ENCODE measurements at places on chromosomes 1 and 21.

- no peak for DNase-seq
Measured at GRCh38 chr1:178552856-178553255, 39.9 kb downstream of the TEX35 start.

- no peak for DNase-seq
Measured at GRCh38 chr1:219537223-219537631, 75.7 kb downstream of the ZC3H11B start.

DNA sequence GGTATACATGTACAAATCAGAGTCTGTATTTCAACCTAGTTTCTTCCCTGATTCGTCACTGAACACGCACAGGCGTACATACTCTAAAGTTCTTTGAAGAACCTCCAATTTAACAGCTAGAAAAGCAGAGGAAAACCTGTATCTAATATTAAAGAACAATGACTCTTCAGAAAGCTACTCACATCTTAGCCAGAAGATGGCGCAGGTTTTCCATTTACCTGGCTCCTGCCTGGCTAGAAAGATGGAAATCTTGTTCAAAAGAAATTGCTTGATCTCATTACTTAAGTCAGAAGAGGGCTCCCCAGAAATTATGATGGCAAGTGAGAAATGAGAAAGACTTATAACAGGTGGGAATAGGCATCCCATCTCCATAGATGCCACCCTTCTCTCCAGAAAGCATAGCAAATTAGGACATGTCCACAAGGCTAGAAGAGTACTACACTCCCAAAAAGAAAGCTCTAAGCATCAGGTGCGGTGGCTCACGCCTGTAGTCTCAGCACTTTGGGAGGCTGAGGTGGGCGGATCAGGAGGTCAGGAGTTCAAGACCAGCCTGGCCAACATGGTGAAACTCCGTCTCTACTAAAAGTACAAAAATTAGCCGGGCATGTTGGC is 19.0 kb upstream of the L1TD1 start:
- peak; percentile 66 for DNase-seq

- no peak for DNase-seq
Measured at GRCh38 chr1:161179698-161180097, 2.4 kb upstream of the B4GALT3 start.

- no peak for DNase-seq
Measured at GRCh38 chr1:110718452-110718851, 43.7 kb upstream of the KCNA3 start.

DNA sequence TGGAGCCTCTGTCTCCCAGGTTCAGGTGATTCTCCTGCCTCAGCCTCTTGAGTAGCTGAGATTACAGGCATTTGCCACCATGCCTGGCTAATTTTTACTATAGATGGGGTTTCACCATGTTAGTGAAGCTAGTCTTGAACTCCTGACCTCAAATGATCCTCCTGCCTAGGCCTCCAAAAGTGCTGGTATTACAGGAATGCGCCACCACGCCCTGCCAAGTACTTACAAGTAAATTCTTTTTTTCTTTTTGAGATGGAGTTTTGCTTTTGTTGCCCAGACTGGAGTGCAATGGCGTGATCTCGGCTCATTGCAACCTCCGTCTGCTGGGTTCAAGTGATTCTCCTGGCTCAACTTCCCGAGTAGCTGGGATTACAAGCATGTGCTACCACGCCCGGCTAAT is 42.5 kb downstream of the RPRD2 start:
- no peak for DNase-seq

- no peak for DNase-seq
Measured at GRCh38 chr1:246875041-246876026, 56.4 kb downstream of the AHCTF1 start.

GRCh38 chr1:244865028-244865371 is 657 bp upstream of the HNRNPU start:
- DNase-seq, result no peak

DNA sequence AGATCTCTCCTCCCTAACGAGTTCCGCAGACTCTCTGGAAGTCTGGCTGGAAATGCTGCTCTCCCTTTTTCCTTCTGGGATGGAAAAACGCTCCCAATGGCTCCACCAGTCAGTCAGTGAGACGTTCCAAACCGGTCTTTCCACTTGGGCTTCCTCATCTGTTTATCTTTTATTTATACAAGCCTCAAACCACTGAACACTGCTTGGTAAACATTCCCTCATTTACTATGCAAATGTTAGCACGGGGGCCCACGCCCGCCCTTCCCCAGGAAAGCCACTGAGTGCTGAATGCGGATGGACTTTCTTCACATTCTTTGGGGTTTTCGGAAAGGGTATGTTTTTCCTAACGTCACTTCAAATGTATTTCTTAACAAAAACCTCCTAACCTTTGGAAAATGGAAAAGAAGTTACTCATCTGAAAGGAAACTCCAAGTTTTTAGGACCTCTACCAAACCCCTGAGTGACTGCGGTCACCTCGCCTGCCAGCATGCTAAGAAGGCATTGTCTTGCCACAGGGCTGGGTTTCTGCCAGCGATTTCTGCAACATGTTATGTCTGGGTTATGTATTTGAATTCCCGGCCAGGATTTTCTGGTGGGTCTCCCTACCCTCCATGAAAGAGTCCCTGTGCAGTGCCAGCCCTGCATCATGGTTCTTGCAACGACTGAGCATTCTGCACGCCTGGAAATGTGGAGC is 14.0 kb upstream of the UMODL1 start:
- DNase-seq, result no peak

DNA sequence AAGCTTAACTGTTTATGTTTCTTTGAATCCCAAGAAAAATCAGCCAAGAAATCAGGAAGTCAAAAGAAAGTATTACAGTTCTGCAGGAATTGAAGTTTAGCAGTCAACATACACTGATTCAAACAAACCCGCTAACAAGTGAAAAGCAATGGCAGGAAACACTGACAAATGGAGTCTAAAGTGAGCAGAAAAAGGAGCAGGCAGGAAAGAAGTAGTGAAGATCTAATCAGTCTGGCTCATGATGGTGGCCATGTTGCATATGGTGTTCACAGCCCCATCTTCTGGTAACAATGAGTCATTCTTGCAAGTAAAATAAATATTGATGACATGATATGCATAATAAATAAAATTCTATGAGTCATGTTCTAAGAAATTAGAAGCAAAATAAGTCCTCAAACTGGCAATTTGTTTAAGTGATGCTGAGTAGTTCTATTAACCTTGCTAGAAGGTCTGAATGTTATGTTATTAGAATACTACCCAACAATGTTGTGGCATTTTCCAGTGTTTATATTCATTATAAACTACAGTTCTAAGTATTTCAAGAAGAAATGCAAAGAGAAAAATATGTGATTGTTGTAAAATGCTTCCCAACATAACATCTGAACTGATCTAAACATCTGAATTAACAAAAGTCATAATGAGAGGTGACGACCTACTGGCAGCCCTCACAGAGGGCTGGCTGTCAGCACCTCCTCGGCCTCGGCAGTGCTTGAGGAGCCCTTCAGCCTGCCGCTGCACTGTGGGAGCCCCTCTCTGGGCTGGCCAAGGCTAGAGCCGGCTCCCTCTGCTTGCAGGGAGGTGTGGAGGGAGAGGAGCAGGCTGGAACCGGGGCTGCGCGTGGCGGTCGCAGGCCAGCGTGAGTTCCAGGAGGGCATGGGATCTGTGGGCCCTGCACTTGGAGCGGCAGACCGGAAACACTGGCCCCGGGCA is 5.7 kb upstream of the ACBD6 start:
- no peak for DNase-seq

- no peak for DNase-seq
Measured at GRCh38 chr1:50620680-50621329, 197.6 kb upstream of the DMRTA2 start.

- no peak for DNase-seq
Measured at GRCh38 chr21:32484706-32485380, 72.3 kb downstream of the EVA1C start.

GRCh38 chr1:206816390-206817287 is 44.3 kb upstream of the IL10 start:
- no peak for DNase-seq

DNA sequence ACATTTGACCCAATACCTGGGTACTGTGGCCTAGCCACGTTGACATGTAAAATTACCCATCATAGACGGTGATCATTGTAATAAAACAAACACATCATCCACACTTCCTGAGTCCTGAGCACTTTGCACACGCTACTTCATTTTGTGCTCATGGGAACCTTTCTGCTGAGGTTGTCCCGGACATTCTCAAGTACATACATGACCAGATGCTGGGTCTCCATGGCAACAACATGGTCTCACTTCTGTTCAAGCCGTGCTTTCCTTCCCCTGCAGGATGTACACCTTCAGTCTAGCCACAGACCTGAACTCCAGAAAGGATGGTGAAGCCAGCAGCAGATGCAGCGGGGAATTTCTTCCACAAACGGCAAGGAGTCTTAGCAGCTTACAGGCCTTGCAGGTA is 22.7 kb downstream of the UBASH3A start:
- DNase-seq, result no peak

DNA sequence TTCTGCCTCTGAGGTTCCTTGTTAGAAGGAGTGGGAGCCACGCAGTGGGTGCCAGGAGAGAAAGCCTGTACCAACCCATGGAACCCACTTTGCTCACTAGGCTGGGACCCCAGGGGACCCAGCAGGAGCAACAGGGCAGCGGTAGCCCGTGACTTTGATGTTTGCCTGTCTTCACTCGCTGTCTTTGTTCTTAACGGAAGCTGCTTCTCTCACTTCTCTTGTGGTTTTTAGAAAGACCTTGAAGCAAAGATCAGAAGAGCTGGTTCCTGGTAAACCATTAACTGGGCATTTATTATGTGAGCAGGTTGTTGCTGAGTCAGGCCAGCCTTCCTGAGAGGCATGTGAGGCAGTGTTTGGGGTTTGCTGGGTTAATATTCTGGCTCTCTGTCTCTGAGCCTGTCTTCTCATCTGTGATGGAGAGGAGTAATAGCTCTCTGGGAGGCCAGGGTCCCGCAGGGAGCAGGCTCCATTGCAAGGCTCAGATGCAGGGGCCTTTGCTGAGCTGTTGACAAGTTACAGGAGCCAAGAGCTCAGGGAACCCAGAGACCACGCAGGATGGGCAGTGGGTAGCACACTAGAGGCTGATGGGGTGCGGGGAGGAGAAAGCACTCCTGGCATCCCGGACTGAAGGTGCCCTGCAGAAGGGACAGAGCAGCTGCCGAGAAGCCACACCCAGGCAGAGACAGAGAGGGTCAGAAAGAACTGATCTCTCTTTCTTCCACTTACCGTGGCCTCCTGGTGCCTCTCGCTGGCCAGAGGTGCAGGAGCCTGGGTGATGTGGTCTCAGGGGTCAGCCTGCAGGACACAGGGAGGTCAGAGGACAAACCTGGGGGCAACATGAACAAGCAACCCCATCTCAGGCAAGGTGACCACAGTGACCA is 367.5 kb upstream of the C1orf174 start:
- no peak for DNase-seq

GRCh38 chr1:226654046-226654667 is 84.9 kb downstream of the ITPKB start:
- DNase-seq, result no peak

- no peak for DNase-seq
Measured at GRCh38 chr1:236768601-236769000, 26.5 kb upstream of the MTR start.

DNA sequence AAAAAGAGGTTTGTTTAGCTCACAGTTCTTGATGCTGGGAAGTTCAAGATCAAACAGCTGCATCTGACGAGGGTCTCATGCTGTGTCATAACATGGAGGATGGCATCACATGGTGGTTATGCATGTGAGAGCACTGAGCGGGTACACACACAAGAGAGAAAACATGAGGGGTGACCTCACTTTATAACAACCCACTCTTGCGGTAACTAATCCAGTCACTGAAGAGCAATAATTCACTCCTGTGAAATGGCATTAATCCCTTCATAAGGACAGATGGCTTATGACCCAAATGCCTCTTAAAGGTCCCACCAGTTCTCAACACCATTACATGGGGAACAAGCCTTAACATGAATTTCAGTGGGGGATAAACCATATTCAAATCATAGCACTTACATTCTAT is 23.2 kb upstream of the CHIT1 start:
- no peak for DNase-seq

DNA sequence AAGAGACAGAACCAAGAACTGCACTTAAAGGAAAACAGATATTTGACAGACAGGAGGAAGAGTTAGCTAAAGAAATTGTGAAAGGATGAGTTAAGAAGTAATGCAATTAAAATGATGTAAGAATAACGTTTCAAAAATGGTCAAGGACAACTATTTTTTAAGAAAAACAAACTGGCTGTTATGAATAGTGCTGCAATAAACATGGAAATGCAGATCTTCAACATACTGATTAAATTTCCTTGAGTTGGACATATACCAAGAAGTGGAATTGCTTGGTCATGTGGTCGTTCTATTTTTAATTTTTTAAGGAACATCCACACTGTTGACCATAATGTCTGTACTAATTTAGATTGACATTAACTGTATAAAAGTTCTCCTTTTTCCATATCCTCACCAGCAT is 23.1 kb upstream of the PHTF1 start:
- DNase-seq, result peak; percentile 63

DNA sequence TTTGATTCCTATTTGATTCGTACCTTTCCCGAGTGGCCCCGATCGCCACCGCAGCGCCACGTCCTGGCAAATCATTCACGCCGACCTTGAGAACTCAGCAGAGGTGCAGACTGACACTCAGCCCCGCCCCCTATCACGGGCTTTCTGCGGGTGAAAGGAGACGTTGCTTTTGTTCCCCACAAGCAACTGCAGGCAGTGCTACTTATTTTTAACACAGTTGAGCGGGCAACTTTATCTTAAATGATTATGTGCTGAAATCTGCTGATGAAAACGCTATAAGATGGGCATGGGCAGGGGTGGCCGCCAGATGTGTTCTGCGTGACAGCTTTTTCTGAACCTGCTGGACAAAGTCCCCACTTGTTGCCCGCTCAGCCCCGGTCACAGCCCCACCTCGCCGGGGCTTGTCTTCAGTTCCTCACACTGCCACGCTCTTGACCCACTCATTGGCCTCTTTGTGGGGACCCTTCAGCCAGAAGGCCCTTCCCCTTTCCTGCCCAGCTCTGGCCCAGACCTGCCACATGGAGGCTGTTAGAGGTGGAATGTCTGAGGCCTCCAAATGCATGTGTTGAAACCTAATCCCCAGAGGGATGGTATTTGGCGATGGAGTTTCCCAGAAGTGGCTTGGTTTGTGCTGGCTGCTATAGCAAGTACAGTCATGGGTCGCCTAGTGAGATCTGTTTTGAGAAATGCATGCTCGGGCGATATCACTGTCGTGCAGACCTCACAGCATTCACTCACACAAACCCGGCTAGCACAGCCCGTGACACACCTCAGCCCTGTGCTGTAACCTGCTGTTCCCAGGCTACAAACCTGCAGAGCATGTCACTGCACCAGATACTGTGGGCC is 15.7 kb upstream of the PDXK start:
- DNase-seq, result no peak

GRCh38 chr1:222454782-222455181 is 93.1 kb downstream of the HHIPL2 start:
- no peak for DNase-seq
